ENCODE measurements at places on chromosomes 5 and 9. TPM values are rescaled to one million over a fixed set of nuclear protein-coding genes. Genes with fewer than 3 reads are reported as not detected.

GRCh38 chr5:968881-969280, 39.7 kb upstream of the NKD2 start:
- no peak for DNase-seq

Gene SLC46A2
- not detected for total RNA-seq

- DNase-seq: no peak
These were observed 28.2 kb downstream of the DCAF12 start for GRCh38 chr9:34098307-34098706.

- DNase-seq: peak; percentile 76
These were observed 4.9 kb upstream of the TRAF1 start for GRCh38 chr9:120931231-120932085.

Gene AJM1
- 0.87 TPM for total RNA-seq

- DNase-seq: peak; percentile 32
These were observed 7.9 kb downstream of the GABRP start for GRCh38 chr5:170791325-170791954.

DNA sequence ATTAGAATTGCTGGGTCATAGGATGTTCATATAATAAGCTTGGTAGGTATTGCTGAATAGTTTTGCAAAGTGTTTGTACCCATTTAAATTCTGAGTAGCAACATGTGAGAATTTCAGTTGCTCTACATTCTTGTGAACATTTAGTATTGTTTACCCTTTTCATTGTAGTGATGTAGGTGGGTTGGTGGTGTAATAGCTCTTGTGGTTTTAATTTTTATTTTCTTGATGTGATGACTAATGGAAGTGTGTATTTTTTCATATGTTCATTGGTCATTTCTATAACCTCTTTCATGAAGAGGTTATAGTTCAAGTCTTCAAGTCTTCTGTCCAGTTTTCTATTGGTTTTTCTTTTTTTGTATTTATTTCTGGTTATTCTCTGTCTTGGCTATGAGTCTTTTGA, 34.4 kb downstream of the RASA1 start:
- DNase-seq: peak; percentile 30

GRCh38 chr5:163563880-163564279, 58.5 kb downstream of the MAT2B start:
- no peak for DNase-seq

DNA sequence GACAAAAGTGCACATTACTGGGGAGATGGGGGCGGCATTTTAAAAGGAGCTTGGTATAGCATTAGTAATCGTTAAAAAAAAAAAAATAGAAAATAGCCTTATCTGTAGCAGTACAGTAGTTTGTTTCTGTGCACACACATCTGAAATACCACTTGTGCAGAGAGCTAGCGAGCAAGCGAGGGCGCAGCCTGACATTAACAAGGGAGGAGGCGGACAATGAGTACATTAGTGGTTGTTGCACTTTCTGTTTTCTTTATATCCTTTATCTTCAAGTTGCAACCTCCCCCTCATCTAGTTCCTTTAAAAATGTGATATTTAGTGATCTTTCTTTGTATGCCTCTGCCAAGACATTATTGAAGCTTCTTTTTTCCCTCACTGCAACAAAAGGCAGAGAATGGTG, 880 bp upstream of the PTPDC1 start:
- DNase-seq: no peak

GRCh38 chr5:131377785-131378325, 114.0 kb downstream of the CDC42SE2 start:
- DNase-seq: peak; percentile 41

DNA sequence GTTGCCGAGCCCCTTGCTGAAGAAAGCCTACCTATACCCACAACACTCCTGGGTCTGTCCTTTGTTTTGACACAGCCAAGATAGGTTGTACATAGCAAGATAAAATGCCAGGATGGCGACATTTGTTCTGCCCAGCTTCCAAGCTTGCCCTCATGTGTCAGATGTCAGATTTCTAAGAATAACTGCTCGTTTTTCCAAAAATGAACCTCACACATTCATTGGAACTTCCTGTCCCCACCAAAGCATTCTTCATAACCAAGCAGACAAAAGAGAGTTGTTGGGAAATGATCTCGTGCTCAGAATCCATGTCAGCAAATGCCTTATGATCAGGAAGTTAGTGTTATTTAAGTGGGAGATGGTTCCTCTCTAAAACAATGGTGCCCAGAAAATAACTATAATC, 210.1 kb downstream of the ZNF608 start:
- no peak for DNase-seq

Gene GFI1B
- total RNA-seq: not detected

DNA sequence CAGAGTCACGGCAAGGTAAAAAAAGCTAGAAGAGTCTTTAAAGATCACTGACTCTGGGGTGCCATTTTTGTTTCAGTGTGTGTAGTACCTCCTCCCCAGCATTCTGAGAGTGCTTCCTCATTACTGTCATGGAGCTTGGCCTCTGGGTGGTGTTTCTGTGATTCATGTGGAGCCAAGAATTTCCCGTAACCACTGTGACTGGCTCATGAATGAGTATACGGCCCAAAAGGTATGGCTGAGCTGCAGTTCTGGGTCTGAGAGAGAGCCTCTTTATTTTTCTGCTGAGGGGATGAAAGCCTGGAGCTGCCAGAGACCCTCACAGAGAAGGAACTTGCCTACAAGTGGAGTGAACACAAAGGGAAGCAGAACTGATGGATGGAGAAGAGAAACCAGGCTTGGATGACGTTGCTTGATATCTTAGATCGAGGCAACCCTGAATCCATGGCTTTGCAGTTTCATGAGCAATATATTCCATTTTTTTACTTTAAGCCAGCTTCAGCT, 85.6 kb downstream of the PTTG1 start:
- DNase-seq: peak; percentile 72

GRCh38 chr5:107673039-107673367, 2.3 kb upstream of the EFNA5 start:
- no peak for DNase-seq

Gene PCDHB6
- 0.13 TPM for total RNA-seq

- no peak for DNase-seq
These were observed 53.0 kb downstream of the SH3RF2 start for GRCh38 chr5:145989428-145989827.

Gene CAMK2A
- not detected for total RNA-seq

Gene CEP72
- total RNA-seq: 16.0 TPM

DNA sequence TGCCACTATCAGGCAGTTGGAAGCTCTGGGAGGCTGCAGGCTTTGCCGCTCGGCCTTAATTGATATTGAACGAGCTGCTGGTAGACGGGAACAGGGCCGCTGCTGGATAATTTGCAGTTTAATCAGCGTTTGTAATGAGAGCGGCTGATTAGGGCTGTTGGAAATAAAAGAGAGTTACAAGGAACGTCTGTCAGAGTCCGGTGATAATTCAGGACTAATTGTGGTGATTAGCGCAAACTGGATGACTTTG, 68.2 kb upstream of the TBCA start:
- DNase-seq: no peak

Gene IDNK
- total RNA-seq: 2.2 TPM

Gene CTXN3
- total RNA-seq: not detected

DNA sequence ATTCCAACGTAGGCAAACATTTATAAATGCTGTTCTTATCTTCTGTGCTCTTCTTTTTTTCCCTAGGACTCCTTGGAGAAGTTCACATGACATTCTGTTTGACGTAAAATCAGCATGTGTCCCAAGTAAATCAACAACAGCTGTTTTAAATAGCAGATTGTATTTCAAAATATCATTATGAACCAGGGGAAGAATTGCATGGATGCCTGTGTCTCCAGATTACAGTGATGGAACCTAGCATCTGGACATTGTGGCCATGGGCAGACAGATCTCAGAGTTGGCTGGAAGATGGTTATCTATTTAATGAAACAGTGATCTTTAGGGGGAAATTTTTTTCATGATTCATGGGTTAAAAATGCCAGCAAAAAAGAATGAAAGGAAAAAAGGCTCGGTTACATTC, 222.0 kb downstream of the MAN2A1 start:
- DNase-seq: peak; percentile 33

DNA sequence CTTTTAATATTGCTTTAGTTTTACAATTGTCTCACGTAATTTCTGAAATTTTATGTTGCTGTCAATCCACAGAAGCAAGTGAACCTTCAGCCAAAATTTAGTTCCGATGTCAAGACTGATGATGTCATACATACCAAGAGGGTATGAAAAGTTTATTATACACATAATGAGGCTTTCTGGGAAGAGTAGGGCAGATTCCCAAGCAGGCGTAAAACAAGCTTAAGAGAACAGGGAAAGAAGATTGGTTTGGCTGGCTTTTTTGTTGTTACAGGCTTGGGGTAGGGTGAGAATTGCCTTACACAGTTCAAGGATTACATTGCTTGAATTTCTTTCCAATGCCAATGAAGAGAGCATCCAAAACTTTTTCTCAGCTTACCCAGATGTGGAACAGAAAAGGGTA, 1962.9 kb upstream of the CDH6 start:
- no peak for DNase-seq

Gene SPEF2
- total RNA-seq: 1.1 TPM

DNA sequence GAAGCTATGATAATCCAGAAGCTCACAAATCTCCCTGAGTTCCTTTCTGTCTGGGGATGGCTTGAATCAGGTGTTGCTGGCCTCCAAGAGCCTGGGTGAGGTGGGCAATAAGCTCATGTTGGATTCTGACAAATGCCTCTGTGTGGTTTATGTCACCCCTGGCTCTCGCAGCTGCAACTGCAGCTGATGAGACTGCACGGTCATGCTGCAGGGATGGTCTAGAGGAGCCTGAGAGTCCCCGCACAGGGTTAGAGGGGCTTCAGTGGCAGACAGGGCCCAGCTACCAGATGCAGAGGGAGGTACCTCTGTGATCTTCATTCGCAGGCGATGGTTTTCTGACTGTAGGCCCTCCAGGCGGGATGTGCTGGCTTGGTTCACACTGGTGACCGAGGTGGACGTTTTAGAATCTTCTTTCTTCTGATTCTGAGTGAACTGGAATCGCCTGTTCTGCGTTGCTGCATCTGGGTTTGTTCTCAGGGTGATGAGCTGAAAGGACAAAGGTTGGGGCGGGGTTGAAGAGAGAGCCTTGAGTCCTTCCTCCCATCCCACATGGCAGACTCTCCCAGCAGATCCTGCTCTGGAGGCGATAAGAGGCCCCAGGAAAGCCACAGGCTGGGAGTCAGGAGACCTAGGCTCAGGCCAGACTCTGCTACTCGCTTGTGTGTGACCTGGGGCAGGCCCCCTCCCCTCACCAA, 47.6 kb upstream of the TBC1D2 start:
- no peak for DNase-seq

Gene SIMC1
- total RNA-seq: 9.4 TPM

Gene CTNND2
- total RNA-seq: 0.18 TPM

DNA sequence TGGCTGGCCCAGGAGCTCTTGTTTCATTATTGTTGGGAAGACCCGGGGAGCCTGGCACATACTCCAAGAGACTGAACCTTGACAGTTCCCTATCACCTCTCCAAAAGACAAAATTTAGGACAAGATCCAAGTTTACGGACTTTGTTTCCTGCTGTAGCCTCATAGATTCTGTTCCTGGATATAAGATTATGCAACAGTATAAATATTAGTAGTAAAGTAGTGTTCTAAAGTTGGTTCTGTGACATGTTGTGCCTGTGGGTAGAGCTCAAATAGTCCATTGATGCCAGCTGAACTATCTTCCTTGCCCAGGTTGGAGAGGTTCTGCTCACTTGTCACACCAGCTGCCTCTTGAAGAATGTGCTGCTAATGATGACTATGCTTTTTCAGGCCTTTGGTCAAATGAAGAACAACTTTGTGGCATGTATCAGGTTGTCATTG, 430.2 kb downstream of the DMAC1 start:
- no peak for DNase-seq
